ENCODE measurements at places on chromosomes 3 and 15.

DNA sequence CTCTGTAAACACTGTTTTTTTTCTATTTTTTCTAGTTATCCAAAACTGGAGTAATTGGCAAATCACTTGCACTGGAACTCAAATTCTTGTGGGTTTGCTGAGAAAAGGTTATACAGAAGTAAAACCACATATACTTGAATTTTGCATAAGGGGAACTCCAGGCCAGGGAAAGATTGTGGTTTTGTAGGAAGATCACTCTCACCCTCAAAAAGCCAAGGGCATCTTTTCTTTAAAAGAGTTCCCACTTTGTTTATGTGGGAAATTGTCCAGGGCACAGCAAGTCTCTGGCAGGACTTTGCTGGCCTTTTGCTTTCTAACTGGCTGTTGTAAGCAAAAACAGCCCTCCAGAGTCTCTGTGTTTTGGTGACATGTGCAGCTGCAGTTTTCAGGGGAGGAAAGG is 340.3 kb upstream of the RBMS3 start:
- DNase-seq = no peak

DNA sequence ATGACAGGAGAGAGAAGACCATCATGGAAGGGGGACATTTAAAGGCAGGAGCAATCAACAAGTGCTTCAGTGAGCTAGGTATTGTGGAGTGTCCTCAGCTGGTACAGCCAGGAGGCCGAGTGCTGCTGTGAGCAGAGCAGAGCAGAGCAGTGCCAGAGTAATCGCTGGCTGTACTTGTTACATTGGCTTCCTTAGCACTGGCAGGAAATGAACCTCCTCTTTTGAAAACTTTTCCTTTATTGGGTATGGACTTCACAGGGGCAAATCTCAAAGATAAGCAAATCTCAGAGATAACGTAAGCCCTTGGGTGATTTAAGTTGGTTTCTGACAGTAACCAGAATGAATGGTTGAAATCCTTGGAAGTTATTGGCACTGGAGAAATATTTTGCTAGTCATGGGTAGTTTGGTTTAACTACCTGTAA is 2.1 kb downstream of the SH3GL3 start:
- no peak for DNase-seq

GRCh38 chr15:101258238-101259144 is 6.6 kb upstream of the CHSY1 start:
- DNase-seq = peak; percentile 9

DNA sequence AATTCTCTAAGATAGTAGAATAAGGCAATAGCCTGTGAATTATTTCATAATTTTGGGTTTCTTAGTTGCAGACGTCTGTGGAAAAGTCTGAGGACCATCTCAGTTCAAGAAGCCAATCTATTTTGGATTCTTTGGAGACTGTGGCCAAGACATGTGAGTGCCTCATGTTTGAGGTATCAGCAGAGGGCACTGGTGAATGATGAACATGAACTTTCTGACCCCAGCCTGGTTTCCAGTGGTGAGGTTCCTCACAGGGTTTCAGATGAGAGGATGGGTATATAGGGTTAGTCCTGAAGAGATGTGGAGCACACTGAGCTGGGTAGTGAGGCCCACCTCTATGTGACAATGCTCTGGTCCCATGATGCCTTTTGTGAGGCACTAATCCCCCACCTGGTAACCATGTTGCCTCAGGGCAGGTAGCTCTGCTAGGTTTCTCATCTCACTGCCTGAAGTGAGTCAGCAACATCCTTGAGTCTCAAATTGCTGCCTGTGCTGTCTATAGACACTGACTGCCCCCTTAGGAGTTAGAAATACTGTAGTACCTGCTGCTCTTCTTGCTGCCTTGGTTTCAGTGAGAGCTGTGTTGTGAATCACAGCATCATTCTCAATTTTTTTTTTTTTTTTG is 32.3 kb downstream of the C3orf62 start:
- peak; percentile 26 for DNase-seq

GRCh38 chr3:195870442-195870841 is 37.9 kb downstream of the TNK2 start:
- DNase-seq = no peak

DNA sequence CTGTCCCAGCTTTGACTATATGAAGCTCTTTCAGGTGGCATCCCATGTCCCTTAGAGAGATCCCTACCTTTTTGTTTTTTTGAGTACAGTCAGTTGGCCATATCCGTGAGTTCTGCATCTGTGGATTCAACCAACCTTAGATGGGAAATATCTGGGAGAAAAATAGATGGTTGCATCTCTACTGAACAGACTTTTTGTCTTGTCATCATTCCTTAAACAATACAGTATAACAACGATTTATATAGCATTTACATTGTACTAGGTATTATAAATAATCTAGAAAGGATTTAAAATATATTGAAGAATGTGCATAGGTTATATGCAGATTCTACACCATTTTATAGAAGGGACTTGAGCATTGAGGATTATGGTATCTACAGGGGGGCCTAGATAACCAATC is 65.1 kb downstream of the APBA2 start:
- no peak for DNase-seq

- no peak for DNase-seq
Measured at GRCh38 chr15:53644660-53645059, 114.8 kb downstream of the WDR72 start.

DNA sequence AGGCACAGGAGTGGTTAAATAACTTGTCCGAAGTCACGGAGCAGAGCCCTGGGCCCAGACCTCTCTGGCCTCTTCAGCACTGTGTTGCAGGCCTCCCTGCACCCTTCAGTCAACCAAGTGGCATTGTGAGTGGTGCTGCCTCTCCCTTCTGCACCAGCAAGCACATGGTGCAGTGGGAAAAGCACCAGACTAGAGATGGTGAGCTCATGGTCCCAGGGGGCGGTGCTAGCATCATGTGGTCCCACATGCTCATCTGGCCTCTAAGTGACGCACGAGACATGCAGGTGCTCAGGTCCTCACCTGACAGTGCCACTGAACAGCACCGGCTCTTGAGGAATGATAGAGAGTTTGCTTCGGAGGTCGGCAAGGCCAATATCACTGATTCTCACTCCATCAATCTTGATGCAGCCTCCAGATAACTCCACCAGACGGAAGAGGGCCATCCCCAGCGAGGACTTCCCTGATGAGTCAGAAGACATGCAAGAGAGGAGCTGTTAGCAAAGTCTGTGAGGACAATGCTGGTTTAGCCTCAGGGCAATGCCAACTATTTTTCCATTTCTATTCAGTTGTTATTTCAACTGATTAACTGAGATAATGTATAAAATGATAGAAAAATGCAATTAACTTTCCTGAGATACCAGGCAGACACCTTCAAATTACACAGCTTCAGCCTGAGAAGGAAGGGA is 53.1 kb upstream of the PARL start:
- DNase-seq = no peak

DNA sequence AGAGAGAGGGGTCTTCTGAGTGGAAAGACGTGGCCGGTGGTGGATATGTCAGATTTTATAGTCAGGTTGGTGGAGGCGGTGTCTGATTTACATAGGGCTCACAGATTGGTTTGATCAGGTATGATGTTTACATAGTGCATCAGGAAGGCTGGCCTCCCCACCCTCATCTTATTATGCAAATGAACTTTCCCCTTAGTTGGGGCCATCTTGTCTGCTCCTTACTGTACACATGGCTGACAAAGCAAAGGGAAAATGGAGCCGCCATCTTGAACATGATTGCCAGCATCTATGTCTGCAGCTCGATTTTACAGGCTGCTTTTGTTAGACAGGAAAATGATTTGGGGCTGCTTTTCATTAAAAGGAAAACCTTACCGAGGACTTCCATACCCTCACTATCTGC is 19.9 kb downstream of the SQOR start:
- DNase-seq = no peak

- DNase-seq = no peak
Measured at GRCh38 chr3:107077391-107077790, 299.8 kb upstream of the CCDC54 start.

- DNase-seq = no peak
Measured at GRCh38 chr3:60650171-60650570, 601.1 kb downstream of the FHIT start.

GRCh38 chr3:10774825-10775224 is 41.2 kb upstream of the SLC6A11 start:
- no peak for DNase-seq

DNA sequence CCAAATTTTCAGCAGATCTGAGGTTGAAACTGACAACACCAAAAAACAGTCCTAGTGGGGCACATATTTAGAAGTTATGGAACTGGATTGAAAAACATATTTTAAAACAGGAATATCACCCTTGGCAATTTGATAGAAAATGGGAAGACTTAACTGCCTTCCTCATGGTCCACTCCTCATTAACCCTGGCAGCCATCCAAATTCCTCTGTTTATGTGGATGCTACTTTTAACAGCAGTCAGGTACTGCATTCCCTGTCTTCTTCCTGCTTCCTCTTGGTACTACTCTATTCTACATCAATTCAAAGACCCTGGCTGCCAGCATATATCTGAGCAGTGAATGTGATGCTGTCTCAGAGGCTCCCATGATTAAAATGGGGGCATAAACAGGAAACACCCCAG is 54.3 kb downstream of the PDE8A start:
- no peak for DNase-seq

DNA sequence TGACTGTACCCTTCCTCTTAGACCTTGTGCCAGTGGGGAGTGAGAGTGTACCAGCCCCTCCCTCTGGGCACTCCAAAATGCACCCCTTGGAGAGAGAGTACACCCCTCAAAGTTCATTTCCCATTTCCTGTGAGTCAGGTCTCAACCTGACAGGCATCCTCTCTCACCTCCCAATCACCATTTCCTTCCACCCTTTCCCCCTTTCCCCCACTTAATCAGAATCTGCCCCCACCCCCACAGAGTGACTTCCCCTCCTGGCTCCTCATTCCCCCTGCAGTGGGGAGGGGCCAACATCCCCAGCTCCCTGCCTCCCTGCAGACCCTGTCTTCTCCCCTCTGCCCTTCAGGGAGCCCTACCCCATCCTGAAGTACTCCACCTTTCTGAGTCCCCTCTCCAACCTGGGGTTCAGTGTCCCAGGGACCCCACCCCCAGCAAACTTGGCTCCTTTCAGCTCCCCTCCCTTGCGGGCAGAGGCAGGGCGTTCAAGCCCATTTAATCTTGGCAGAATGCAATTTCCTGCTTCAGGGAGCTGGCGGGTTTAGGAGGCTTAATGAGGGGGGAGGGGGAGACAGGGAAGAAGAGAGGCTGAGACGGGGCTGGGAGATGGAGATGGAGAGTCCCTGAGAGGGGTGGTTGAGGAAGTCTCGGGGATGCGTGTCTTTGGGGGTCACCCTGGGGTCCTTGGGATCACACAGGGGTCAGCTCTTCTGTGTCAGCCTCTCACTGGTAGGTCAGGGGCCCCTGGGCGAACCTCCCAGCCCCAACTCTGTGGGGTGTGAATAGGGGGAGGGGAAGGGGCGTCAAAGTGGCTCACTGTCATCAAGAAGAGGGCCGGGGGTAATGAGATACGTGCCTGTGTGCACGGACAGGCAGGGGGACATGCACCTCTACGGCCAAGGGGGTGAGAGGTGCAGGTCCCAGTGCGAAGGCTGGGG is 16.6 kb upstream of the SEMA3F start:
- peak; percentile 42 for DNase-seq

- no peak for DNase-seq
Measured at GRCh38 chr3:15578289-15578867, 23.0 kb downstream of the HACL1 start.

DNA sequence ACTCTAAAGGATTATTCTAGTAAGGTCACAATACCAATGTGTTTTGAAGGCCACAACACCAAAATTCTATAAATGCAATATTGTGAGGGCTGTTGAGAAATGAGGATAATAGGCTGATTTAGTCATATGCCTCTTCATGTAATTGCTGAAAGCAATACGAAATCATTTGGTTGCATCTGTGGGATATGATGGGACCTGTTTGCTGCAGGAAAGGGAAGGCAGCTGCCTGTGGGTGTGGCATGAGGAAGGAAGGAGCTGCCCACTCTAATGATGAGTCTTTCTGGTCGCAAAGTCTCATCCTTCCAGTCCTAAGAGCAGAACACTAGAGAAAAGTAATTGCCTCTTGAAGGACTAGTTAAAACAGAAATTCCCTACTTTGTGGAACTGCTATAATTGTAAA is 245.3 kb upstream of the ZPLD1 start:
- DNase-seq = no peak

DNA sequence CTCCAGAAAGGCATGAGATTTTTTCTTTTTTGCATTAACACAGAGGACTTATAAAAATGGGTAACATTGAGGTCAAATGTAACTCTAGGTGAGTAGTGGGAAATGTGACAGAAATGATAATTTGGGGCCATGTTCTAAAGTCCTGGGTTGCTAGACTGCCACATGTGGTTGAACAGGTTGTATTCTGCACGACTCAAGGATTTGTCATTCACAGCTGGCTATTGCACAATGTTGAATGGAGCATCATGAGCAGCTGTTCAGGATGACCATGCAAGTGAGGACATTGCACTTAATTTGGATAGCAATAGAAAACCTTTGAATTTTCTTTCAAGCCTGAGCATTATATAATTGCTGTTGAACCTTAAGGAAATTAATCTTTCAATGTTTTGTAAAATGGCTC is 396.6 kb downstream of the NAALADL2 start:
- DNase-seq = no peak

GRCh38 chr15:89369341-89369947 is 34.8 kb upstream of the POLG start:
- no peak for DNase-seq

GRCh38 chr3:60202052-60202726 is 1049.1 kb downstream of the FHIT start:
- no peak for DNase-seq

- no peak for DNase-seq
Measured at GRCh38 chr3:131491775-131492174, 11.0 kb downstream of the MRPL3 start.

GRCh38 chr15:83163032-83163431 is 44.6 kb downstream of the HDGFL3 start:
- DNase-seq = no peak

DNA sequence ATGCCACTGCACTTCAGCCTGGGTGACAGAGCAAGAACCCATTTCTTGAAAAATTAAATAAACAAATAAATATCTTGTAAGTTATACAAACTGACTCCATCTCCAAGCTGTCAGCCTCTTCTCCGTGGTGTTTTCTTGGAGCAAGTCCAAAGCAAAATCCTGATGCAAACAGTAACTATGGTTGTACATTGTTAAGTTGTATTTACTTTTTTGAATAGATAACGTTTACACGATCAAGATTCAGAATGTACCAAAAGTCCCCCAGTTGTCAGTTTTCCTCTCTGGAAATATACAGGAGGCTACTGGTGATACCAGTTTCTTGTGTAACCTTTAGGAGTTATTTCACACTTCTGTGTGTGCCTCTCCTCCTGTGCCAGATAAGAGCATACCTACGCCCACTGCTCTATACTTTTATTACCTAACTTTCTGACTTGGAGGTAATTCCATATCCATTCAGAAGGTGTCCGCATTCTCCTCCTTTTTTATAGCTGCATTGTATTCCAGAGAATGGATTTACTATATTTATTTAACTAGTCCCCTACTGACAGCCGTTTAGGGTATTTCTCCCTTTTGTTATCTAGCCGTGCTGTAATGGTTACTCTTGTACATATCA is 14.2 kb downstream of the CMTM7 start:
- DNase-seq = no peak

DNA sequence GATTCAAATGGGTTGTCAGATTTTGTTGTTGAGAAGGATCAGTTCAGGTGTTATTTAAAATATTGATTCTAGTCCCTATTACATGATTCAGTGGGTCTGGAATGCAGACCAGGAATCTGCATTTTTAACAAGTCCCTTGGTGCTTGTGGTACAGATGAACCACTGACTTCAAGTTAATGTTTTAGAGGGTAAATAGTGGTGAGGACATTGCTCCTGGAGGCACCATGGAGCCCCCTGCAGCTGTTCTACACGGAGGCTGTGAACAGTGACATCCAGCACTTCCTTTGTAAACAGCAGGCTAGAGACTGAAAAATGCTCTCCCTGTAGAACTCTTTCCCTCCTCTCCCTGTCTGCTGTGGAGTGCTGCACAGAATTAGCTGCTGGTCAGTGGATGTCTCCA is 4.8 kb upstream of the FSIP1 start:
- DNase-seq = no peak

Data from NCI-H1436 (cell line).